ENCODE measurements at places on chromosomes 1 and 21.
A peak's percentile ranks its signal among the peaks of the same experiment; 100 is the strongest.

DNA sequence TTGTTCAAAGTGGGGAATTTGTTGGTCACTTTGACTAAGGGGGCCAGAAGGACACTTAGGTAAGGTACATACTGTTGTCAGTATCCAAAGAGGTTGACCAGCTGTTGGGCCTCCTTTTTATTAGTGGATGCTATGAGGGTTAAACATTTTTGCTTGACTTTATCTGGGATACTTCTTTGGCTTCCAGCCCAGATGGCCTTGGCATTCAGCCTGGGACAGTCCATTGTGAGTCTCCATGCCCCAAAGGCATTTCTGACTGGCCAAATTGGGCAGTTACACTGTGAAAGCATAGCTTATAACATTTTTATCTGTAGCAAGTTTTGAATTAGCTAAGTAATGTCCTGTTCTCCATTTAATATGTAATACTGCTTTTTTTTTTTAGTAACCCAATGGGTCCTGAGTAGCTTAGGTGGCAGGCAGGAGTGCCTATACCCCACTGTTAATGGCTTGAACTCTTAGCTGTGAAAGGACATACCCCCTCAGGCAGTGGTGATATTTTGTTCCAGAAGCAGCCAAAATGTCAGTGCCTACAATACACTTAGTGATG is 35.4 kb upstream of the CD1D start:
- DNase-seq: no peak

DNA sequence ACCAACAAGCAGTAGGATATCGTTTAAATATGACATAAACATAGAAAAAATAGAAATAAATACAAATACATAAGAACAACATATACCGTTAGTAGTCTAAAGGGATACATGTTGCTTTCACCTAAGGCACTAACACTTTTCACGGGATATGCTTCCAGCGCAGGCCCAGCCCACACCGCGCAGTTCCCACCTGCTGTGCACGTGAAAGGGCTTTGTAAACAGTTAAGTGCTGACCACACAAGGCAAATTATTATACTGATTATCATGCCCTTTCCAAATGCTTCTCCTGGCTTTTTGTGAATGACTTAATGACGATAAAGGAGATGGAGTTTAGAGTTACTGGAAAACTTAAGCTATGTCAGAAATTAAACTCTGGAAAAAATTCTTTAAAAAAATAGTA is 11.3 kb upstream of the IL22RA1 start:
- DNase-seq: no peak

DNA sequence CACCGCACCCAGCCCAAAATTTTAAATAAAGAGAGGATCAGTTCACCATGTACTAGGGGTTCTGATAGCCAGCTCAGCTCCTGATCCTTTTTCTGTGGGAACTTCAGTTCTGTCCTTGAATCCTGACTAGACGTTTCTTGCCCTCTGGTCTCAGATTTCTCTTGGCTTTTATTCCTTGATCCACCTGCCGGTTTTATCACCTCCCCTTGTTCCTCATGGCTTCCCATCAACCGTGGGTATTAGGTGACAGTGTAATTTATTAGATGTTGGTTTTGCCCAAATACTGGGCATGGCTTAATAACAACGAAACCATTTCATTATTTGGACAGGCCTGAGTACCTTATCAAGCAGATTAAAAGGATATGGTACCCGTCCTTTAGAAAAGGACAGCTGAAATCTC is 22.5 kb downstream of the SLC45A1 start:
- no peak for DNase-seq

GRCh38 chr1:53833393-53833792 is 4.7 kb downstream of the NDC1 start:
- DNase-seq: no peak

- DNase-seq: peak; percentile 87
Observed at GRCh38 chr1:154961207-154962155, at the start of gene PYGO2. Gene PYGO2 (minus strand): TSS chr1:154961782. CDS start chr1:154961576, 206 bp downstream.

GRCh38 chr21:45297869-45298268 is 10.2 kb upstream of the POFUT2 start:
- DNase-seq: no peak

DNA sequence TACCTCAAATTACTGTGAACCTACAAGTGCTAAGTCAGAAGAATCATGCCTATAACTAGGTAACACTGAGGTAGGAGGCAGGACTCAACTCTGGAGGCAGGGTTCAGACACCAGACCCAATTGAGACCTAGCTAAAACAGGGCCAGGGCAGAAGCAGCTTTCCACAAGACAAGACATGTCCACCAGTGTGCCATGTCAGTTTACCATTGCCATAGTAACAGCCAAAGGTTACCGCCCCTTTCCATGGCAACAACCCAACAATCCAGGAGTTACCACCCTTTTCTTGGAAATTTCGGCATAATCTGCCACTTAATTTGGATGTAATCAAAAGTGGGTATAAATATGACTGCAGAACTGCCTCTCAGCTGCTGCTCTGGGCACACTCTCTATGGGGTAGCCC is 432.3 kb downstream of the DPYD start:
- no peak for DNase-seq

- DNase-seq: no peak
Observed at GRCh38 chr21:39796466-39796865, 51.5 kb downstream of the IGSF5 start.

- DNase-seq: peak; percentile 81
Observed at GRCh38 chr1:117607471-117607870, 1.6 kb downstream of the TENT5C start.

GRCh38 chr1:198162091-198162767 is 5.4 kb downstream of the NEK7 start:
- no peak for DNase-seq

- no peak for DNase-seq
Observed at GRCh38 chr1:115982400-115982799, 6.1 kb downstream of the SLC22A15 start.

- DNase-seq: no peak
Observed at GRCh38 chr1:22875841-22876240, 96.8 kb downstream of the LACTBL1 start.

GRCh38 chr1:245621589-245621988 is 466.8 kb downstream of the KIF26B start:
- DNase-seq: peak; percentile 1

- DNase-seq: no peak
Observed at GRCh38 chr1:16249596-16250241, 12.7 kb upstream of the CPLANE2 start.

DNA sequence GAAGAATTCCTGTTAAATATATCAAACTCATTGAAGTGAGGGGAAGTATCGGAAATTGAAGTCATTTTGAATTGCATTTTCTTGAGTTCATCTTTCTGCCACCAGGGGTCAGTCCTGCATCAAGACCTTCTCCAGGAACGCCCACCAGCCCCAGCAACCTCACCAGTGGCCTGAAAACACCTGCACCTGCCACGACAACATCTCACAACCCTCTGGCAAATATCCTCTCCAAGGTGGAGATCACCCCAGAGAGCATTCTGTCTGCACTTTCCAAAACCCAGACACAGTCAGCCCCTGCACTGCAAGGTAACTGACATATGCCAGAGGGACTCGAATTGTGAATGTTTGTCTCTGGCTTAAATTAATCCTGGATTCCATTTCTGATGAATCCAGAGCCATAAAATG is 22.8 kb upstream of the TARS2 start:
- DNase-seq: peak; percentile 69

- no peak for DNase-seq
Observed at GRCh38 chr1:225556694-225557093, 96.2 kb downstream of the ENAH start.

DNA sequence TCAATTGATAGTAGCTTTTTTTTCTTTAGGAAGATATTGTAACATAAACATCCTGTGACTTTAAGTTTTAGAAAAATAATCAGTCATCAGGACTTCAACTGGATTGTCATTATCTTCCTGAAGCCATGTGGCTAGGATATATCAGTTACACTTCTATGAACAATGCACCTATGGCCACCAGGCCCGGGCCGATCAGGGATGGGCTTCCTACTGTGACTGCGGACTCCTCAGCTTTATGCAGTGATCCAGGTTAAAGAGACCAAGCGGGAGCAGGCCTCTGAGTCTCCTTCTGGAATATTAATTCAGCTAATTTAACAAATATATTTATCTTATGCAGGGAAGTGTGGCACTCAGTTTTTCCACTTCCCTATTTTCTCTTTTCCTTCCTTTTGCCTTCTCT is 200.6 kb downstream of the ADGRL2 start:
- DNase-seq: no peak

DNA sequence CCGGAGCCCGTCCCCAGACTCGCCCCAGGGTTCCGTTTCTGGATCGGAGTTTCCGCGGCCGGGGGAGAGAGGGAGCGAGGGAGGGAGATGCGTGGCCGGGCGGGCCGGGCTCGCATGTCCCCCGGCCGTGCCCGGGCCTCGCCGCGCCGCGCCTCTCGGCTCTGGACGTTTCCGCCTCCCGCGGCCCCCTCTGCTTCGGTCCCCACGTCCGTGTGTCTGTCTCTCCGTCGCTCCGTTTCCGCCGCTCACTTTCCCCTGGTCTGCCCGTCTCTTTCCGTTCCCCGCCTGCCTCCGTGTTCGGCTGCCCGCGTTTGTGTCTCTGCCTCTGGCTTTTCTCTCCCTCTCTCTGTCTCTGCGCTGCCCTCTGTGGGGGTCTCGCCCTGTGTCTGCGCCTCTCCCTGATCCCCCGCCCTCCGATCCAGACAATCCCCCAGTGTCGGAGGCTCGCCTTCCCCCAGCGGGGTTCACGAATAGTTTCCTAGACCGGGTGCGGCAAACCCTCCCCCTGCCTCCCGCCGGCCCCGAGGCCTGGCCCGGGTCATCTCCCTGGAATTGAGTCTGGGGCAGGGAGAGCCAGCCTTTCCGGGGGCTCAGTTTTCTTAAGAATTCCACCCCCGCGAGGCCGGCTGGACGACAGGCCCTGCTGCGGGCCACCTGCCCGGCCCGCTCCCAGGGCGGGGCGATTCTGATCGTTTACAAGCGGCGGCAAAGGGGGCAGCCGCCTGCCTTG is 735 bp downstream of the NBL1 start:
- DNase-seq: peak; percentile 55

GRCh38 chr21:46051821-46052675 is 45.9 kb upstream of the COL6A2 start:
- DNase-seq: no peak

DNA sequence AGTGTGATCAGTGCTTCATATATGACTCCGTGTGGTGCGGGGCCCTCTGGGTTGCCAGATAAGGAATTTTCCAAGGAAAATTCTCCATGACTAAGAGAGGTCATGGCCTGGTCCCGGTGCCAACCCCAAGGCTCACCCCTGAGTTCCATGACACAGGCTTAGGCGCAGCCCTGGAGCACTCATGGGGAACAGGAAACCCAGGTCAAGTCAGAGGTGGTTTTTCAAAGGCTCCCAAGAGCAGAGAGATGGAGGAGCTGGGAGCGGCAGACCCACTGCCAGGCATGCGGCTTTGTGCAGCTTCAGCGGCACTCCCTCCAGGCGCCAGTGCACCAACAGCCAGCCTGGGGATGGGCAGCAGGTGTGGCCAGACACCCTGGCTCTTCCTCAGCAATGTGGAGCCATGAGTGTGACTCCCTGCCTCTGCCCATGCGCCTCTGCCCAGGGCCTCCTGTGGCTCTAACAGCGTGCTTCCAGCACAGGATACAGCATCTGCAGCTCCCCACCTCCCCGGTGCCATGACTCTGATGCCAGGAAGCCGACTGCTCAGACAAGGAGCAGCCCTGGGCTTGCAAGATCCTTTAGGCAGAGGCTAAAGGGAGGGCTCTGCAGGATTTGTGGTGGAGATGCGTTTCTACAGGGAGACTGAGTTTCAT is 47.3 kb downstream of the GPR161 start:
- no peak for DNase-seq

DNA sequence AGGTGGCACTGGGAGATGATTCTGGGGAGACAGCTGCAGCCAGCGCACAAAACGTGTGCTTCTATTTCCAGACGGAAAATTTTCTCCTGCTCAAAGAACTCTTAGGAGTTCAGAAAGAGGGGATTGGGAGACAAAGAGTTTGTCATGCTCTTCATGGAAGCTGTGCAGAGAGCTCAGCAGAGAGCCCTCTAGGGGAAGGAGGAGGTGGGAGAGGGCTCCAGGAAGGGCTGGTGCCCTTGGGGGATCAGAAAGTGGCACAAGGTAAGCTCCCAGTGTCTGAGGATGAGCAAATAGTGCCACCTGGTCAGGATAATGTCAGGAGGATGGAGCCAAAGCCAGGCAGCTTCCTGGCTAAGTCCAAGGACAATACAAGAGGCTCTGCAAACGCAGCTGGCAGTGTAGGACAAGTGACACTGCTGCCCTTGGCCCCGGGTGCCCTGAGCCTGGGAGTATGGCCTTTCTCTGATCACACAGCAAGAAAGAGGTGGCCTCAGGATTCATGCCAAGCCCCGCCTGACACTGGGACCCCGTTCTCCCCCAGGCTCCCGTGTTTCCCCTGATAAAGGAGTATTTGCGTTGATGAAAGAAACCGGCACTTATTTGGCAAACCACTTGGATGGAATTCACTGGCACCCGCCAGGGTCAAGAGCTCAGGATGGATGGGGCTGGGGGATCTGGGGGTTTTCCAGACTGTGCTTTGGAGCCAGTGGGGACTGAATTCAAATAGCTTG is 254.0 kb downstream of the PTPRU start:
- DNase-seq: no peak

DNA sequence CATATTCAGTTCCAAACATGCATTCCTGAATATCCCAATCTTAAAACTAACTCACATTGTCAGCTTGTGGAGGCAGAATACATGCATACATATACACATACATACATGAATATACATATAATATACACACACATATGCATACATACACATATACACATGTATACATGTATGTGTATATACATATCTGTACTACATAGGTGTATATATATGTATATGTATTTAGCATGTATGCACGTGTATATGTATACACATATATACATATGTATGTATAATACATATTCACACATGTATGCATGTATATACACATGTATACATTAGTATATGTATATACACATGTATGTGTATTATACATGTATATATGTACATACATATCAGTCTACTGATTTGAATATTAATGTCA is 1.2 kb upstream of the ZNF691 start:
- DNase-seq: no peak

DNA sequence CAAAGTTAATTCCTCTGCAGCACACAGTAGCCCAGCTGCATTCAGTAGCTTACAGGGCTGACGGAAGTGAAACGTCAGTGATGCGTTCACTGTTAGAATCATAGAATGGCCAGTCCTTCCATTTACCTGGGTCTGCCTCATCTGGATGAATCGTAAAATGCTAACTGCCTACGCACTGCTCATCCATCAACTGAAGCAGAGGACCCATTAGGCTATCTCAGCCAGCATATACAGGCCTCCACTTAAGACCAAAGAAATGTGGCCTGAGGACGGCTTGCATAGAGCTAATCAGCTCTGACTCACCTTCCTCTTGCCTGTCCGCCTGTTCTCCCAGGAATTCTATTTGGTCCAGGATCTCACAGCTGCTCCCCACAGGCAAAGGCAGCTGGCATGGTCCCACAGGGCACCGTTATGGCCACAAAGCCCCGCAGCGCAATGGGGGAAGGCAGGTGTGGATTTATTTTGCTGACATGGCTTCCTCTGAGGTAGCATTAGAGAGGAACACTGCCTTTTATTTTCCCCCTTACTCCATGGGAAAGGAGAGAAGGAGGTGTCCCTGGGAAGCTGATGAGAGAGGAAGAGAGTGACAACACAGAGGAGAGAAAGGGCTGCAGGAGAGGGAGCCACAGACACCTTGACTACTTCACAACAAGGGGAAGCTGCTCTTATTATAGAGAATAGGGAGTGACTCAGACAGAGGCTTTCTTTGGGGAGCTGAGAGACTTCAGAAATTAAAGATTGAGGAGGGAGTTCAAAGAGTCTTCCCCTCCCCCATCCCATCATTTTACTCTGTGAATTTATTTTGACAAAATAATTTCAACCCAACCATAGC is 177.6 kb downstream of the HHIPL2 start:
- DNase-seq: no peak

- DNase-seq: no peak
Observed at GRCh38 chr1:172125812-172126430, 284.6 kb downstream of the DNM3 start.

All from activated CD4-positive, alpha-beta T cell treated with anti-CD3 and anti-CD28 coated beads, Interleukin-10, Interleukin-2, amounts not matched to agents 100 ng/mL and 50 ng/mL, durations not matched to agents 16 hours and 8 hours (primary cell).